ENCODE measurements at places on chromosomes 13 and 19.

DNA sequence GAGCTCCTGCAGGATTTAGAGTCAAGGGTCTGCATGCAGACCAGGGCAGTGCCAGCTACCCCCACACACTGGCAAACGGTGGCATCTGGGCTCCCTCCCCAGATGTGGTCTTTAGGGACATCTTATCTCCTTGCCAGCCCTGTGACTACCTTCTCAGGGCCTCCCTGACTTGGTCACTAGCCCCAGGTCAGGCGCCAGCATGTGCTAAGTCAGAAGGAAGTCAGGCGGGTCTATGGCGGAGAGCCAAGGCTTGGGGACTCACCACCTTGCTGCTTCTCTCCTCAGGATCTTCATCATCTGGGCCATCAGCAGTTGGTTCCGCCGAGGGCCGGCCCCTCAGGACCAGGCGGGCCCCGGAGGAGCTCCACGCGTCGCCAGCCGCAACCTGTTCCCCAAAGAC is 17.6 kb downstream of the CLPTM1 start:
- DNase-seq = no peak

- no peak for DNase-seq
Observed at GRCh38 chr13:40070357-40070756, 414.9 kb downstream of the COG6 start.

GRCh38 chr13:74867460-74867859 is 614.5 kb downstream of the TBC1D4 start:
- no peak for DNase-seq

GRCh38 chr13:110246530-110246929 is 60.4 kb downstream of the COL4A1 start:
- no peak for DNase-seq

DNA sequence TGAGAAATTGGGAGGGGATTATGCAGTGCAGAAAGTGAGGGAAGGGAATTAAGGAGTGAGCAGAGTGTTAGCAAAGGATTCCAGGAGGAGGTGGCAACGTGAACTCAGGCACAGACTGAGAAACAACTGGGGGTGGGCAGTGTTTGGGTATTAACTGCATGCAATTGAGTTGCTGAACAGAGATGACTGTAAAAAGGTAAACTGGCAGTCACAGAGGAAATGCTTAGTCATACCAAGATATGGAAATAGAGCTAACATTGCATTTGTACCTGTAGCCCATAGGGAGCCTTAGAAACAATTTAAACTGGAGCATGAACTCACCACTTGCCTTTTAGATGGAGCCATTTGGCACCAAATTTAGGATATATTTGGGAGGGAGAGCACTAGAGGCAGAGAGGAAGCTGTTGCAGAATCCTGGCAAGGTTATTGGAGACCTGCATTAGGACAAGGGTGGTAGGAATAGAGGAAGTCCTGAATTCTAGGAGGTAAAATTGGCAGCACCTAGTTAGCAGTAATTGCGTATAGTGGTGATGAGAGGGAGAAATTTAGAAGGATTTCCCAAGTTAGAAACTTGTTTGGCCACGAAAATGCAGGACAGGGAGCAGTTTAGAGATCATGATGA is 100.6 kb upstream of the FRY start:
- DNase-seq = no peak

- DNase-seq = no peak
Observed at GRCh38 chr19:45008552-45008951, 7.3 kb downstream of the RELB start.

GRCh38 chr13:90336507-90336906 is 1011.0 kb upstream of the MIR17HG start:
- no peak for DNase-seq

GRCh38 chr19:10514211-10515145 is 2.8 kb downstream of the S1PR5 start:
- no peak for DNase-seq

- no peak for DNase-seq
Observed at GRCh38 chr13:27658546-27658945, 36.9 kb downstream of the POLR1D start.

- DNase-seq = no peak
Observed at GRCh38 chr13:23074075-23074828, 106.5 kb upstream of the SGCG start.

Data from COLO829 (cell line).